ENCODE measurements at places on chromosomes 12 and 14. TPM values are rescaled to one million over a fixed set of nuclear protein-coding genes. Genes with fewer than 3 reads are reported as not detected.
A peak's percentile ranks its signal among the peaks of the same experiment; 100 is the strongest.

DNA sequence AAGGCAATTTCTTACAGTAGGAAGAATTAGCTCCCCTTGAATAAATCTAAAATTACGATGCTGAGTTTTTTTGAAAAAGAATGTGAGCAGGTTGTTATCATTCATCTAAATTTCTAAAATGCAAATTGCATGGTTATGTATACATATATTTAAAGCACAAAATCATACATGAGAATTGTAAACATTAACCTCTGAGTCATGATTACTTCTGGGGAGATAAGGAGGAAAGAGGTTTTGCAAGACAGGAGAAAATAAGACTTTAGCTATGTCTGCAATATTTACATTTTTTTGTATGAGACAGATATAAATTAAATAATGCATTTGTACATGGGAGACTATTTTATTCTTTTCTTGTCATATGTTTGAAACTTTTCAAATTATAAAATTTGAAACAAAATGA, 72.2 kb downstream of the TSPAN8 start:
- no peaks in the 10 kb centered on the region for H3K36me3 ChIP-seq
- H3K27ac ChIP-seq, result no peak overlapping the region
- no peak overlapping the region for H3K4me3 ChIP-seq
- DNase-seq, result no peak
- H3K4me1 ChIP-seq, result no peaks in the 10 kb centered on the region
- H3K27me3 ChIP-seq, result no peaks in the 10 kb centered on the region

DNA sequence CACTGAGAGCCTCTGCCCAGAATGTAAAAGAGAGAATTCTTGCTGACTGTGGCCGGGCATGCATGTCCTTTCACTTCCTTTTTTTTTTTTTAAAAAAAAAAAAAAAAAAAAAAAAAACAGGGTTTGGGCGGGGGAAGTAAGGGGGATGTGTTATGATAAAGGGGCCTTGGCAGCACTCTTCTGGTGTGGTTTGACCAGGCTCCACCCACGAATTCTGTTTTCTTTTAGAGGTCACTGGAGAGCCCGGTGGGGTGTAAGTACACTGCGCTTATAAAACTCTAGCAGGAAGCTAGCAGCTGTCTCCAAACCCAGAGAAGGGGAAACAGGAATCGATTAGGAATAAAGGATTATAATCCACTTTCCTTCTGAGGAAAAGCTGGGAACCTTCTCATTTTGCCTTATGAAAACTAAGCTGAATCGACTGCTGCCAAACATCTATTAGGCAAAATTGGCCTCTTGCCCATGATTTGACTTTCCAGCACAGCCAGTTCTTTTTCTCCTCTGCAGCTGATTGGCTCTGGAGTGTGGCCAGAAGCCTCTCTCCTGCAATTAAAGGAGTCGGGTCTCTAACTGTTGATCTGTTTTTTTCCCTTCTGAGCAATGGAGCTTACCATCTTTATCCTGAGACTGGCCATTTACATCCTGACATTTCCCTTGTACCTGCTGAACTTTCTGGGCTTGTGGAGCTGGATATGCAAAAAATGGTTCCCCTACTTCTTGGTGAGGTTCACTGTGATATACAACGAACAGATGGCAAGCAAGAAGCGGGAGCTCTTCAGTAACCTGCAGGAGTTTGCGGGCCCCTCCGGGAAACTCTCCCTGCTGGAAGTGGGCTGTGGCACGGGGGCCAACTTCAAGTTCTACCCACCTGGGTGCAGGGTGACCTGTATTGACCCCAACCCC, 27.7 kb upstream of the HIGD1C start:
- peaks cover 39% of the 10 kb centered on the region for H3K4me1 ChIP-seq
- H3K27me3 ChIP-seq, result no peaks in the 10 kb centered on the region
- no peaks in the 10 kb centered on the region for H3K36me3 ChIP-seq
- DNase-seq, result peak; percentile 94
- H3K27ac ChIP-seq, result peak overlapping the region; percentile 91

ADCY4 gene
- 32.7 TPM for total RNA-seq

GRCh38 chr12:108573317-108573716, 10.9 kb downstream of the ISCU start:
- no peaks in the 10 kb centered on the region for H3K27me3 ChIP-seq
- H3K4me3 ChIP-seq, result no peak overlapping the region
- no peak for DNase-seq
- no peaks in the 10 kb centered on the region for H3K36me3 ChIP-seq
- H3K27ac ChIP-seq, result no peak overlapping the region

NANOG gene
- total RNA-seq, result 13.3 TPM

Data from vagina (tissue), 2 donors.